ENCODE measurements at places on chromosomes 1 and 21.

- no peak overlapping the region for H3K27ac ChIP-seq
- peak; percentile 13 for DNase-seq
- H3K36me3 ChIP-seq, result no peaks in the 10 kb centered on the region
- H3K27me3 ChIP-seq, result no peaks in the 10 kb centered on the region
- no peaks in the 10 kb centered on the region for H3K4me1 ChIP-seq
Observed at GRCh38 chr1:11522400-11523235, 43.7 kb downstream of the DISP3 start.

DNA sequence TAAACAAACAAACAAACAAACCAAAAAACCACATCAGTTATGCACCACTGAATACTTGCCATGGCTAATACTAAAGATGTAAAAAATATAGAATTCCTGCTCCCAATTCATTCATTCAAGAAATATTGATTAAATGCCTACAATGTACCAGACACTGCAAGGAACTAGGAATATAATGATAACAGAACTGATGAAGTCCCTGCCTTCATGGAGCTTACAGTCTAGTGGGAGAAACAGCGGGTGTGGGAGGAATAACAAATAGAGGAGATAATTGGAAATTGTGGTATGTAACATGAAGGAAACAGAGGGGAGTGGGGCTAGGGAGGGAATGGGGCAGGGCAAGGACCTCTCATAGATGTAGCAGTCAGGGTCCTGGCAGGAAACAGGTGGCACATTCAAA, 58.6 kb upstream of the NBL1 start:
- peaks cover 10% of the 10 kb centered on the region for H3K4me1 ChIP-seq
- no peaks in the 10 kb centered on the region for H3K36me3 ChIP-seq
- no peak overlapping the region for H3K4me3 ChIP-seq
- H3K27me3 ChIP-seq, result no peaks in the 10 kb centered on the region
- H3K27ac ChIP-seq, result no peak overlapping the region

GRCh38 chr1:215584389-215584788, 17.3 kb downstream of the KCTD3 start:
- no peak overlapping the region for H3K4me3 ChIP-seq
- DNase-seq, result no peak
- H3K4me1 ChIP-seq, result no peaks in the 10 kb centered on the region

DNA sequence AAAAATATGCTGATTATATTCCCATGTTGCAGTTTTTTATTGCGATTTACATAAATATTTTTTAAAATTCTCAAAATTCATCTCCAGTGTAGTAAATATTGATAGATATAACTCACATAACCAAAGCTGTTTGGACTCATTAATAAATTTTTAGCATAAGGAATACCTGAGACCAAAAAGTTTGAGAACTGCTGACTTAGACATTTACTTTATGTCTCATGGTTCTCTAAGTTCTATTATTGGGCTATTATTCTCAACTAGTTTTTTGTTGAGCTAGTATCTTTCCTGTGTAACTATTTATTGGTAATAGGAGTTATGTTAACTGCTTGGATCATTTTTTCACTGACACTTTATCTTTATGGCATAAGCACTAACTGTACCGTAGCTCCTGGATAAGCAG, 1069.6 kb downstream of the ADGRL2 start:
- H3K27ac ChIP-seq, result no peak overlapping the region
- H3K4me3 ChIP-seq, result no peak overlapping the region
- no peaks in the 10 kb centered on the region for H3K27me3 ChIP-seq

- no peaks in the 10 kb centered on the region for H3K4me1 ChIP-seq
- DNase-seq, result no peak
- H3K27ac ChIP-seq, result no peak overlapping the region
- H3K4me3 ChIP-seq, result no peak overlapping the region
- H3K36me3 ChIP-seq, result no peaks in the 10 kb centered on the region
- H3K27me3 ChIP-seq, result peaks cover 77% of the 10 kb centered on the region
Observed at GRCh38 chr1:22555371-22555656, 8.0 kb upstream of the EPHA8 start.

- no peak overlapping the region for H3K4me3 ChIP-seq
- H3K36me3 ChIP-seq, result no peaks in the 10 kb centered on the region
- no peak overlapping the region for H3K27ac ChIP-seq
- no peaks in the 10 kb centered on the region for H3K4me1 ChIP-seq
- no peak for DNase-seq
Observed at GRCh38 chr1:197961933-197962332, 44.8 kb downstream of the LHX9 start.

- no peaks in the 10 kb centered on the region for H3K27me3 ChIP-seq
- H3K4me3 ChIP-seq, result no peak overlapping the region
Observed at GRCh38 chr1:234934611-234935033, 194.0 kb downstream of the TOMM20 start.

GRCh38 chr1:53572065-53572814, 113.0 kb downstream of the DMRTB1 start:
- peaks cover 2% of the 10 kb centered on the region for H3K4me1 ChIP-seq
- DNase-seq, result peak; percentile 24
- H3K36me3 ChIP-seq, result no peaks in the 10 kb centered on the region
- no peak overlapping the region for H3K27ac ChIP-seq
- no peak overlapping the region for H3K4me3 ChIP-seq

DNA sequence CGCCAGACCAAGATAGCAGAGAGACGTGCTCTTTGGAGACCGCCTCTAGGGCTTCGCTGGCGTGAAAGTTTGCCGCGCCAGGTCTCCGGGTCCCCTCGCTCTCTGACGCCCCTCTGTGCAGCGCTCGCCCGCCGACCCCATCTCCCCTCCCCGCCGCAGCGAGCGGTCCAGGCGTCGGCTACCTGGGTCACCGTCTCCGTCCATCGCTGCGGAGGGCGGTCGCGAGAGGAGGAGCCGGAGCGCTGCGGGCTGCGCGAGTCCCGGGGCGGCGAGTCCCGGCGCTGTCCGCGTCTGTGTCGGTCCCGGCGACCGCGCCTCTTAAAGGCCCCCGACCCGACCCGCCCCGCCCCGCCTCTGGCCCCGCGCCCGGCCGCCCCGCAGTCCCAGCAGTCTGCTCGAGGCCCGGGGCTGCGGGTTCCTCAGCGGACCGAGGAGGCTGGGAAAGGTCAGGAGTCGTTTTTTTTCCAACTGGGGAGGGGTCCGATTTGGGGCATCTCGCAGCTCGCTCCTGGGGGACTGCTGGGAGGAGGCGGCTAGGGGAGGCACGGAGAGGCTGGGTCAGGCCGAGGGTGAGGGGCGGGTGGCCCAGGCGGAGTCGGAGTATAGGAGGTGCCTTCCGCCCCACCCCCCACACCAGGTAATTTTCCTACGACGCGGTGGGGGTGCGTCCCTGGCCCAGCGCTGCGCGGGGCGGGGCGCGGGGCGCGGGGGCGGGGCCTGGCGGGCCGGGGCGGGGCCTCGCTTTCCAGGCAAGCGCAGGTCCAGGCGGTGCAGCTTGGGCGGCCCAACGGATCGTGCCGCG, at the start of the genes FBXO2 and FBXO44:
Gene FBXO2 (minus strand): TSS at position 293 of the 802 bp plus-strand sequence. CDS start 89 bp downstream, at position 204.
Gene FBXO44 (plus strand): TSS at position 741 of the 802 bp plus-strand sequence. CDS start 959 bp downstream, outside the sequence.
- peak within 1 kb of the TSS; percentile 74 for H3K4me3 ChIP-seq
- H3K4me1 ChIP-seq, result peaks cover 26% of the 10 kb centered on the region
- peaks cover 3% of the 10 kb centered on the region for H3K27me3 ChIP-seq
- peak; percentile 81 for DNase-seq
- peaks cover 29% of the 10 kb centered on the region for H3K36me3 ChIP-seq

DNA sequence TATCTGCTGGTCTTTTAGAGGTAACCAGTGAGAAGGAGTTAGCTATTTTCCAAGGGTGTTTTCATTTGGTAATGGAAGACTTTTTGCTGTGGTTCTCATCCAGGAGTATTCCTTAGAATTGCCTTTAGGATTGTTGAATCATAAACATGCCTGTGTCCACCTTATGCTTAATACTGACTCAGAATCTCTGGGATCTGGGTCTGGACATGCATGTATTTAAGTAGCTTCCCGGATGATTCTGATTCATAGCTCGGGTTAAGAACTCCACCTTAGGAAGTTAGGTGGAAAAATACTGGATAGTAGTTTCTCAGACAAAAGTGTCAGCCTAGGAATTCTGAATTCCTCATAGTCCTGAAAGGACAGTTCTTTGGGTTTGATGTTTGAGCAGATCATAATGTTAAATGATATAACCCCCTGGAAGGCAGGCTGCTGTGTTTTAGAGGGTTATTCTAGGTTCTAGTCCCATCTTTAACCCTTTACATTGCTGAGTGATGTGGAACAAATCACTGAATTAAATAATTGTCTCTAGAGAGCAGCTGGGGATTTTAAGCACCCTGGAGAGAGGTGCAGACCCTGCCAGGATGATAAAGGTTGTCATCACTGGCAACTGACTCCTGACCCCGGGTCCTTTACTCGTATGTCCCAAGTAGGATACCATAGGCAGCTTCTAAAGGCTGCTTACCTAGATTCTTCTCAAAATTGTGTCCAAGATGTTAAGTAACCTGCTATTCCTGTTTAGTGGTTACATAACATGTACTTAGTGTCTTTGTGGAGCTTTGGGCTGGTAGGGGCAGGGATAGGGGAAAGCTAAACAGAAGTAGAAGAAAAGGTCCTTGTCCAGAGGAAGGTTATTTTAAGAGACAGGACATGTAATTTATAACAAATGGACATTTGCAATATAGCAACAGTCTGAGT, 14.5 kb upstream of the C4BPB start:
- DNase-seq, result no peak
- peaks cover 30% of the 10 kb centered on the region for H3K4me1 ChIP-seq
- no peak overlapping the region for H3K27ac ChIP-seq
- peaks cover 3% of the 10 kb centered on the region for H3K27me3 ChIP-seq
- H3K36me3 ChIP-seq, result peaks cover 2% of the 10 kb centered on the region
- H3K4me3 ChIP-seq, result no peak overlapping the region

- H3K27ac ChIP-seq, result no peak overlapping the region
- no peak overlapping the region for H3K4me3 ChIP-seq
- no peaks in the 10 kb centered on the region for H3K4me1 ChIP-seq
Observed at GRCh38 chr21:26447932-26448475, 125.1 kb downstream of the CYYR1 start.

DNA sequence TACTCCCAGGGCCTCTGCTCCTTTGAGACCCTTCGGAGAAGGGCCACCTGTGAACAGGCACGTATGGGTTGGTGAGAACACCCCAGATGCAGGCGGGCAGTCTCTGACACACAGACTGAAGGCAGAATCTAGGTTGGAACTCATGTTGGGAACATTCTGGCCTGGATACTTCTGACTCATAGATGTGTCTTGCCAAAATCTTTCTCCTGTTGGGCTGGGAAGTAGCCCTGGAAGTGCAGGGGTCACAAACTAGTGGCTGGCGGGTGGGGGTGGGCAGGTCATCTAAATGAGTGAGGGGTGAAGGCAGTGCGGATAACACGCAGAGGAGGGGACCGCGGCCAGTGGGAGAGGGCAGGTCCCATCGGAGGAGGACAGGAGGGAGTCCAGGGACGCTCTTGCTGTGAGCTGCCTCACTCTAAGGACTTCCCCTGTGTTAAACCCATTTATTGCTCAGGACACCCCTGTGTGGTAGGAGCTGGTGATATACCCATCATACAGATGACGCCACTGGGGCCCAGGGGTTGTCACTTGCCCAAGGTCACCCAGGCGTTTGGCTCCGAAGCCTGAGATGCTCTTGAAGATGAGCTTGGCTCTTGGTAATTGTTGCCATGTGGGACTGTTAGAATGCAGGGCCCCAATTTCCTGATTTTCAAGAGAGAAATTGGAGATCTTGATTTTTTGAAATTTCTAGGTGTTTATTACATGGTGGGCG, 181.0 kb downstream of the PTPRU start:
- H3K27me3 ChIP-seq, result peaks cover 21% of the 10 kb centered on the region
- H3K27ac ChIP-seq, result no peak overlapping the region
- H3K4me1 ChIP-seq, result no peaks in the 10 kb centered on the region
- no peak overlapping the region for H3K4me3 ChIP-seq

DNA sequence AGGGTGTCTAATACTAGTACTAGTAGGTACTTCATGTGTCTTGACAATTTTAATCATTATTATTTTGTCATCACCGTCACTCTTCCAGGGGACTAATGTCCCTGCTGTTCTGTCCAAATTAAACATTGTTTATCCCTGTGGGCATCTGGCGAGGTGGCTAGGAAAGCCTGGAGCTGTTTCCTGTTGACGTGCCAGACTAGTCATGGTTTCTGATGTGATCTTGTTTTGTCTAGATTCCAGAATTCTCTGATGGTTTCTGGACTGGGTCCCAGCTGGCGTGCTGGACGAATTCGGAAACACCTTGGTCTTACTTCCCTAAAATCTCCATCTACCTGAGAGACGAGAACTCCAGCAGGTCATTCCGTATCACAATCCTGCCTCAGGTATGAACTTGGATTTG, 66.1 kb upstream of the FAM3B start:
- no peak overlapping the region for H3K27ac ChIP-seq
- H3K4me1 ChIP-seq, result no peaks in the 10 kb centered on the region
- no peak overlapping the region for H3K4me3 ChIP-seq
- peaks cover 32% of the 10 kb centered on the region for H3K27me3 ChIP-seq
- no peaks in the 10 kb centered on the region for H3K36me3 ChIP-seq

- no peak overlapping the region for H3K4me3 ChIP-seq
- H3K27me3 ChIP-seq, result peaks cover 10% of the 10 kb centered on the region
- no peaks in the 10 kb centered on the region for H3K36me3 ChIP-seq
- DNase-seq, result no peak
Observed at GRCh38 chr1:159755451-159756007, 25.2 kb upstream of the DUSP23 start.

DNA sequence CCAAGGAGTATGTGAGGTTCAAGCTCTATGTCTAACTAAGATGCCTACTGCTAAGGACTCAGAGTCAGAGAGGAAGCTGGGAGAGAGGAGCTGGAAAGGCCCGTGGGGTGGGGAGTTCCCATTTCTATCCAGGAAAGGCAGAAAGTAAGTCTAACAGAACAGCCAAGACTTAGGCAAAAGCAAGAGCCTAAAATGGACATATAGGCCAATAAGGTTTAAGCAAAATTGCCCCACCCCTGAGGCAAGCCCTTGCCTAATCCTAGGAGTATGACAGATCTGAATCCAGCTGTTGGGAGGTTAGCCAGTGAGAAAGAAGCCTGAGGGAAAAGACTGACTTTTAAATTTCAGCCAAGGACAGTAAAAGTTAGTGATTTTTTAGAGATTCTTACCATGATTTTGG, 1.6 kb upstream of the KLHDC9 start:
- H3K27ac ChIP-seq, result no peak overlapping the region
- peaks cover 67% of the 10 kb centered on the region for H3K4me1 ChIP-seq
- H3K36me3 ChIP-seq, result peaks cover 27% of the 10 kb centered on the region
- DNase-seq, result no peak
- no peaks in the 10 kb centered on the region for H3K27me3 ChIP-seq
- no peak overlapping the region for H3K4me3 ChIP-seq

- peak; percentile 45 for DNase-seq
- H3K4me3 ChIP-seq, result peak within 1 kb of the TSS; percentile 68
- H3K4me1 ChIP-seq, result peaks cover 9% of the 10 kb centered on the region
- H3K27ac ChIP-seq, result no peak within 1 kb of the TSS
Observed at GRCh38 chr1:32900956-32901822, at the start of gene TMEM54. Gene TMEM54, minus strand, starts transcription at chr1:32901389. Its CDS starts 151 bp downstream, at chr1:32901238.

DNA sequence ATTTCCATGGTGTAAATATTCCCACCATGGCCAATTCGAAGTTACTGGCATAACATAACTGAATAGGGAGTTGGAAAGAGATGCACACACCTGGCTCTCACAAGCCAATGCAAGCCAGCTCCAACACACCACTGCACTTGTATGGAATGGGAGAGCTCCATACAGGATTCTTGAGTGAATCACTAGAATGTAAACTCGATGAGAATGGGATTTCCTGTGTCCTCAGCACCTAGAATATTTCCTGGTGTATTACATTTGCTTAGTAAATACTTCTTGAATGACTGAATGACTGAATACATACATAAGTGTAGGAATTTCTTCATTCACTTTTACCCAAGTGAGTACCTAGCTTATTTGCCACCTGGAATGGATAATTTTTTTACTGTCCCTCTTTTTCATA, 16.2 kb upstream of the PPIE start:
- no peak overlapping the region for H3K4me3 ChIP-seq
- H3K36me3 ChIP-seq, result no peaks in the 10 kb centered on the region
- no peak overlapping the region for H3K27ac ChIP-seq
- DNase-seq, result no peak
- peaks cover 5% of the 10 kb centered on the region for H3K4me1 ChIP-seq

GRCh38 chr1:39332828-39333227, 128.3 kb downstream of the MACF1 start:
- no peaks in the 10 kb centered on the region for H3K27me3 ChIP-seq
- peaks cover 99% of the 10 kb centered on the region for H3K36me3 ChIP-seq
- H3K4me3 ChIP-seq, result no peak overlapping the region
- H3K4me1 ChIP-seq, result peaks cover 13% of the 10 kb centered on the region
- DNase-seq, result no peak

Data from activated T-cell treated with anti-CD3 and anti-CD28 coated beads, Interleukin-2, amount 50 U/mL, for 24 hours (primary cell).